ENCODE measurements at places on chromosomes 7 and 10.

- DNase-seq = no peak
Measured at GRCh38 chr10:126931544-126931943, 26.3 kb downstream of the DOCK1 start.

DNA sequence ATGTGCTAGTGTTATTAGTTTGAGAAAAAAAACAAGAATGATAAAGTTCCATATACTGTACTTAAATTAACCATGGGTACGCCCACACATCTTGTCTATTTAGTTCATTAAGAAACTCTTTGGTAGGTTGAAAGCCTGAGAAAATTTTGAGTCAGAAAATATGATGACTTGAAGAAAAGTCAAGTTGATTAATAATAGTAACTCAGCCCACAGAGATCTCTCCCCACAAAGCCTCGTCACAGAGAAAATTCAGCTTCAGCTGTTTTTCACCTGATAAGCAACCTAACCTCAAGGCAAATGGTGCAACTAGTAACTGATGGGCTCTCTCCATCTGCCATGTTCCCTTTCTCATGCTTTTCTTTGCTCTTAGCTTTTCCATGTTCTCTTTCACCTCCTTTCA is 1021.6 kb downstream of the GATA3 start:
- no peak for DNase-seq

GRCh38 chr10:77328272-77328816 is 309.3 kb downstream of the KCNMA1 start:
- no peak for DNase-seq

GRCh38 chr7:47034180-47034579 is 547.7 kb downstream of the TNS3 start:
- no peak for DNase-seq

GRCh38 chr7:65269150-65269856 is 104.4 kb upstream of the ZNF92 start:
- DNase-seq = no peak

- DNase-seq = no peak
Measured at GRCh38 chr7:69654381-69654780, 56.1 kb downstream of the AUTS2 start.

- no peak for DNase-seq
Measured at GRCh38 chr10:31581741-31582323, 262.8 kb downstream of the ZEB1 start.

DNA sequence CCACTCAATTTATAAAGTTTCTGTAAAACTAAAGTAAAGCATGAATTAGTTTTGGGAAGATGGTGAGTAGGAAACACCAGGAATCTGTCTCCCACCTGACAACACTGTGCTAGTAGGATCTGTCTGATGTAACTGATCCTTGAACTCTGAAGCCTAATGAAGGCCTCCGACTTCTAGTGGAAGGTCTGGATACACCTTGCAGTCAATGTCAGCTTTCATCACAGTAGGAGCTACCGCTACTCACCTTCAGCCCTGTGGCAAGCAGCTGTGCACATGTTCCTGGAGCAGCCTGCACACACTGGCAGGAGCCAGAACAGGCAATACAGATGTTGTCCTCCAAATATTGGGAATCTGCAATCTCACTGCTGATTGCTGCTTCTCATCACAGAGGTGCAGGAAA is 471.4 kb downstream of the PTPRN2 start:
- DNase-seq = no peak

DNA sequence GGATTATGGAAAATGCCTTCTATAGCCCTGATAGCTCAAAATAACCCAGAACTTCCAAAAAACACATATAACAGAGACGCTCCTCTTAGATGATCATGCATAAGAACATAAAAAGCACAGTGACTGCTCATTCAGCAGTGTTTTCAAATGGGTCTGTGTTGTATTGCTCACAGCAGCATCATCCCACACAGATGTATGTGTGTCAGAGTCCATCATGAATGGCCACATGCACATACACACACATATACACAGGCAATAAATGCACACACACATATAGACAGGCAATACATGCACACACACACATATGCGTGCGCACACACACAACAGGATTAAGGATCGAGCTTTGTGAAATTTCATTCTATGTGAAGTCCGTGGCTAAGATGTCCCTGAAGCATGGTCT is 26.1 kb downstream of the TMEM273 start:
- no peak for DNase-seq
